Jurkat, Clone E6-1 (cell line): ENCODE measurements at places on chromosomes 1 and 21.

GRCh38 chr1:182446033-182446669 lies 3.8 kb upstream of the RGSL1 start:
- DNase-seq = peak; percentile 50

DNA sequence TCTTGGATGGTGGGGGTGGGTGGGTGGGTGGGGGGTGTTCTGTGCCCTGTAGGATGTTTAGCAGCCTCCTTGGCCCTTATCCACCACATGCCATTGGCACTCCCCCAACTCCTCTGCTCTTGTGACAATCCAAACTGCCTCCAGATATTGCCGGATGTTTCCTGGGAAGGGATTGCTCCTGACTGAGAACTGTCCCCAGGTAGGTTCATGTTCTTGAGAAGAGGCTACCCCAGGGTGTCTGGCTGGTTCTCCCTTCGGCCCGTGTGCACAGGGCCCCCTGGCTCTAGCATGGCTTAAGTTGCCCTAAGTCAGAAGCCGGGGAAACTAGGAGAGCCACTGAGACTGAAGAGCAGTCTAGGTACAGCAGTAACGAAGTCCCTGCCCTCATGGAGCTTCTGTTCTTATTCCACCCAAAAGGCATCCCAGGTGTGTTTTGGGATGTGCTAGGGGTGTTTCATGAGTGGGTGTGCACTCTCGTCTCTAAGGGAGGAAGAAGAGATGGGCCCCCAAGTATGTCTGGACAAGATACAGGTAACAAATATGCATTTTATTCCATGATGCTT lies 19.8 kb upstream of the THRAP3 start:
- no peak for DNase-seq

DNA sequence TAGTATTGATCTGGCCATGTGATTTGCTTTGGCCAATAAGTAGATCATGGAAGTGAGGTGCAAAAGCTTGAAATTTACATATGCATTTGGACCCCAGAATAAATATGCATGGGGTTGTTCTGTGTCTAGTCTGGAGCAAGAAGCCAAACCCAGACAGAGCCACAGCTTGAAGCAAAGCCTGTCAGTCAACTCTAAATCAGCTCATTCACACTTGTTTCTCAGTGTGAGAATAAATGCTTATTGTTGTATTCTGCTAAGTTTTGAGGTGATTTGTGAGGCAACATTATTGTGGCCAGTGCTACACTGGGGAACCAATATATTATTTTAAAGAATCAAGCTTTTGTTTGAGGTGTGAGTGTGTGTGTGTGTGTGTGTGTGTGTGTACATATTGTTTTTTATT lies 12.2 kb upstream of the PGLYRP3 start:
- no peak for DNase-seq

DNA sequence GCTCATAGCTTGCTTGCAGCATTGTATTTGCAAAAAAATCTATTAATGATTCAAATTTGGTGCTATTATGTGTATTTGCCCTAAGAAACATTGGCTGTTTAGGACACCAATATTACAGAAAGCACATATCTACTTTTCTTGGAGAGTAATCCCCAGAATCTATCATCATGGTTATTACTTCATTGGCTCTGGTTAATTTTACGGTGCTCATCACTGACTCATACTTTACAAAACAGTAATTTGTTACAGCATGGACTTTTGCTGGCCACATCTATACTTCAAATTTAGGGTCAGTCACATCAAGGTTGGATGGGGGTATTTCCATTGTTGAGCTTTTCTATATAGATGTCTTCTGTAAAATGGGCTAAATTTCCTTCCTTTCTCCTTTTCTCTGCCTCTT lies 45.7 kb downstream of the SH3GLB1 start:
- DNase-seq = no peak
